BJ (cell line): ENCODE measurements at places on chromosomes 7 and 10.

GRCh38 chr10:49403363-49403762 lies 7.5 kb upstream of the DRGX start:
- DNase-seq = no peak

DNA sequence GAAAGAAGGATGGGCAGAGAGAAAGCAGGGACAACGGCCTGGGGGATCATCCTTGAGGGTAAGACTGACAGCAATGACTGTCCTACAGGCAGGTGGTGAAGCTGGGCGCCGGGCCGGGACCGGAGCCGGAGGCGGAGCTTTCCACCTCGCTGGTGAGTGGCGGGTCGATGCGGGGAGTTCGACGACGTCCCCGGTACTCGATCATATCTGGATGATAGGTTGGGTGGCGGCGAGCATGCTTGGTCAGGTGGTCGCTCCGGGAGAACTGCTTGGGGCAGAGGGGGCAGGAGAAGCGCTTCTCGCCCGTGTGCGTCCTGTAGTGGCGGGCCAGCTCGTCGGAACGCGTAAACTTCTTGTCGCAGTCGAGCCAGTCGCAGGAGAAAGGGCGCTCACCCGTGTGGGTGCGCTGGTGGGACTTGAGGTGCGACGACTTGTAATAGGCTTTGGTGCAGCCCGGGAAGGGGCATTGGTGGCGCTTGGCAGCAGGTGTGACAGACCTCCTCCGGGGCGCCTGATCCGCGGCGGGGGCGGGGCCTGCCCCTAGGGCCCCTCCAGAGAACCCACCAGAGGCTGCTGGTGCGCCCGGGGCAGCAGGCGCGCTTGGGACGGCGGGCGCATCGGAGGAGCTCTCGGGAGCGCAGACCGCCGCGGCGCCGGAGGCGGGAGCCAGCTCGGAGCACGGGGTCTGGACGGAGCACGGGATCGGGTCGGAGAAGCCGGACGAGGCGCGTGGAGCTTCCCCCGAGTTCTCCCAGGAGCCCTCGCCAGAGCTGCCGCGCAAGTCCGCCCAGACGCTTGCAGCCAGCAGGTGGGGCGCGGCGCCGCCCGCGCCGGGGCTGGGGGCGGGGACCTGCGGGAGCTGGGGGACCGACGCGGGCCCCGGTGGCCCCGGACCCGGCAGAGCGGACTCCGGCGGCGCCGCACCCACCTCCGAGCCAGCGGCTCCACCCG lies 752 bp downstream of the KLF14 start:
- no peak for DNase-seq

GRCh38 chr7:24894429-24895221 lies 85.4 kb downstream of the OSBPL3 start:
- no peak for DNase-seq

DNA sequence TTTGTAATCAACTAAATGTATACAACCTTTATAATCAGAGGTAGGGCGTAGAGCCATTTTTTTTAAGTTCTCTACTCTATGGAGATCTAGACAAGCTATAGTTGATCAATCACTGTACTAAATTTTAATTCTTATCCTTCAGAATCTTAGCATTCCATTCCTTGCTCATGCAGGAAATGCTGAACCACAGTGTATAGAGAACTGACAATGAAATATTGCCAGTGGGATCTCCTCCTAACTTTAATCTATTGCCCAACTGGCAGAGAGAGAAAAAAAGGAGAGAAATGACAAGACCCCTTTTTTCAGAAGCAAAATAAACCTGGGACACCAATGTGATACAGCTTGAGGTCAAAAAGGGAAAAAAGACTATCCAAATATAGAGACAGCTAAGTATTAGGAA lies 26.4 kb upstream of the PPP3CB start:
- no peak for DNase-seq

GRCh38 chr7:42642699-42643098 lies 269.2 kb downstream of the C7orf25 start:
- DNase-seq = no peak
